ENCODE measurements at places on chromosomes 4 and X.

DNA sequence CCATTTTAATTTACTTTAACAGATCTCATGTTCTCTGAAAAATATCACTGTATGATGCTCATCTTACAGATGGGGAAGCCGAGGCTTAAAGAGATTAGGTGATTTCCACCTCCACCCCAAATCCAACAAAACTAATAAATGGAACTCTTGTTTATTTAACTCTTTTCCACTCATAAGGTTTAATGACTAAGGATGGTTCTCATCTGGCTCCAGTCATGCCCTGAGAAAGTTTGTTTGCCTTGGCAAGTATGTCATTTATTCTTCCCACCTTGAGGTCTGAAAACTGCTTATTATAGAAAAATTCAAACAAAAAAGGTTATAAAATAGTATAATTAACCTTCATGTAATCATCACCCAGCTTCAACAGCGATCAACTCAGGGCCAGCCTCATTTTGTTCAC, 56.3 kb downstream of the PPEF2 start:
- no peak for DNase-seq

DNA sequence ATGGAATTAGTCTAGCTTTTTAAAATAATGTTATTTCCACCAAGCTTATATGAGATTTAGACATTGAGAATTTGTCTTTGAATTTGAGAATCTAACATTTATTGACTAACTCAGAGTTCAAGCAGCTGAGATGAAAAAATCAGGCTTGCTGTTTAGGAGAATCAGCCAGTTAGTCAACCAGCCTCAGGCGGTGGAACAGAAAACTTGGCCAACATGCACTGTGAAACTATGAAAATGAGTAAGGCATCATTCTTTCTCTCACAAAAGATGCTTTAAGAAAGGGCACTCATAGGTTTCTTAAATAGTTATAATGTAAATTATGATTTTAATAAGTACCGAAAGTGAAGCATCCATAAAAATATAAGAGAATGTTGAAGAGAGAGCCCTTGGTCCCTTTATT, 84.2 kb downstream of the NFKB1 start:
- no peak for DNase-seq

DNA sequence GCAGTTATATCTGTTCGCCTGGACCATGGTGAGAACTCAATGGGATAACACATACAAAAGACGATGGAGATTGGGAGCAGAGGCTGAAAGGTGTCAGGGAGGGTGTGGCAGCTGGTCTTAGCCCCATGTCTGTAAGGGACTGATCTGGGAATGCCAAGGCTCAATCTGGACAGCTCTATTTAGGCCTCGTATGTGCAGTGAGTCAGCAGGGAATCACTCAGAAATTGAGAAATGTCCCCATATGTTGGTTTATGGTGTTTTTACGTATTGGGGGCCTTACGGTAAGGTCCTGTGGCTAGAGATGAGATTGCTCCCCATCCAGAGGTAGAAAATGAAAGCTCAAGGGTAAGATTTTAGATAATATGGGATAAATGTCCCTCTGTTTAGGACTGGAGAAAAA, 71.4 kb upstream of the TTC29 start:
- no peak for DNase-seq

- DNase-seq: no peak
Measured at GRCh38 chr4:36835246-36835645, 409.3 kb upstream of the NWD2 start.

GRCh38 chr4:76993787-76994641, 44.5 kb downstream of the SEPTIN11 start:
- DNase-seq: peak; percentile 55

DNA sequence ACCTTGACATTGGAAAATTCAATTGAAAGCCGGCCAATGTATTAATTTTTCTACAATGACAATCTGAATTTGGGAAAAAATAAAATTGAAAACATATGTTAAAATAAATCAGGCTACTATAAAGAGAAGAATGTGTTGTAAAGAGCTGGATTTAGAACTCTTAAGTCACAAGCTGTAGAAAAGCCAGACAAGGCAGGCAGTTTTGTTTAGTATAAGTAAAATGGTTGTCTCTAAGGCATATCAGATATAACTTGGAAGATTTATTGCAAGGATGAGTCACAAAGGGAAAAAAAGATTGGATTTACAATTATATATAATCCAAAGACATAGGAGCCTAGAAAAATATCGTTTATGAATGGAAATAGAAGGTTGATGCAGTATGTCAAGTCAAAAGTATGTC, 549.1 kb upstream of the EPHA5 start:
- no peak for DNase-seq

DNA sequence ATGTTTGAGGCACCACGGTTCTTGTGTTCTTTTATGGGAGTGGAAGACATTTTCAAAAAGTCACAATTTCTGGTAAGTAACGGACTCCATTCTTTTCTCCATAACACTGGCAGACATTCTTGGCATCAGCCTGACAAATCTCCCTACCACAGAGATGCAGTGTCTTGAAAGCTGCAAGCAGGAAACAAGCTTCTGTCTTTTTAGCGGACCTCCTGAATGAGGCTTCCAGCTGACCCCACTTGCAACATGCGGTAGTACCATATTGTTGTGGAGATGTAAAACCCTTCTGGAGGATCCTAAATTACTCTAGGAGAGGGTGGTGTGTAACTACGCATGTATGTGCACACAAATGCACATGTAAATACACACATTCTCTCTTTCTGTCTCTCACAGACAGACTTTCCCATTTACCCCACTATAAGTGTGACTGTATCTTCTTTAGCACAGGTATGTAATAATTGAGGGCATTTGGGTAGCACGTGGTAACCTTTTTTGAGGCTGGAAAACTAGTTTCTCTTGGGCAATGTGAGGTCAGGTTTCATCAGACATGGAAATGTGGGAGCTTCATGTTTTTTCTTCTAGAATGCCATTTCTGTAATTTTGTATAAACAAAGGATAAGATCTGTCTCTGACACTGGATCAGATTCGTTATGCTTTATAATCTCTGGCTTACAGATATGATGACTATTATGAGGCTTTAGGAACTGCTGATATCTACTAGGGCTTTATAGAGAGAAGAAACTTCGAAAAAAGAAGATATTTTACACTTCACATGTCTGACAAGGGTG, 130.1 kb downstream of the MGST2 start:
- DNase-seq: no peak

DNA sequence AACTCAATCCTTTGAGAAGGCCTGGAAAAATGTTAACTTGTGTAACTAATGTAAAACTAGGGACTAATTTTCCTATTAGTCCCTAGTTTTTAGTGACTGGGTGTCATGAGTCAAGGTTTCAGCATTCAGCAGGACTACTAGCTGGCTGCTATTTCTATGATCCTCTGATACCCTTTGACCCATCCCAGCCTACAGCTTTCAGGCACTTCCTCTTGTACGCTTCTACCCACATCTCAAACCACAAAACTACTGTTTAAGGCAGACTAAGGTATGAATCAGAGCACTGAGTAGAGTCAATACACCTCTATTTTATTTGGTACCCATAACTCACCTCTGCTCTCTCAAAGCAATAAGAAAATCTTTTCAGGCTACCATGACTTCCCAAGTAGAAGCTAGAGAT, 809.6 kb downstream of the PDHA2 start:
- DNase-seq: no peak

DNA sequence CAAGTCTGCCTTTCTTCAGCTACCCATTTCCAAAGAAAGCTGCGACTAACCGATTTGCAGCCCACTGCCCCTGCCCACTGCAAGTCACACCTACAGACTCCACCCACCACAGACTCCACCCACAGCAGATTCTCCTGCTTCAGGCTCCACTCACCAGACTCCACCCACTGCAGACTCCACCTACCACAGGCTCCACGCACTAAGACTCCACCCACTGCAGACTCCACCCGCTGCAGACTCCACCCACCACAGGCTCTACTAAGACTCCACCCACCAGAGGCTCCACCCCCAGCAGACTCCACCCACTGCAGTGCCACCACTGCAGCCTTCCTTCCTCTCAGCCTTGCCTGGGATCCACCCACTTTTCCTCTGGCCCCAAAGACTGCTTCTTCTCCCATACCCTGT, 41.3 kb downstream of the ABLIM2 start:
- DNase-seq: no peak

- DNase-seq: peak; percentile 14
Measured at GRCh38 chr4:165872461-165873297, at the start of gene TLL1. TLL1 (plus strand) TSS chr4:165873237; CDS start chr4:165873905, 668 bp downstream.

GRCh38 chr4:153112041-153112441, 92.2 kb upstream of the TRIM2 start:
- no peak for DNase-seq

DNA sequence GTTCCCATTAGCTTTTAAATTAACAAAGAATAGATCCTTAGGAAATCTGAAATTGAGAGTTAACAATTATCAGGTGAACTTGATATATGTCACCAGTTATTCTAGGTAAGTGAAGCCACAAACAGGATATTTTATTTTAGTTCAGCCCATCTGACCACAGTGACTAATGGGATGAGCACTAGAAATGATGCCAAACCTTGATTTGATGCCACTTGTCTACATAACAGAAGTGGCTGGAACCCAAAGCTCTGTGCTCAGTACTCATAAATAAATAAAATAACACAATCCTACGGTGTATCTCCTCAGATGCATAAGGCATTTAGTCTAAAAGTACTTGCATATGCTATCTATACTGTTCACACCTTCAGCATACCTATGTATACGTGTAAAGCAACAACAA, 12.2 kb downstream of the SLITRK4 start:
- DNase-seq: no peak

GRCh38 chrX:39065051-39065871, 264.0 kb downstream of the MID1IP1 start:
- DNase-seq: peak; percentile 96

DNA sequence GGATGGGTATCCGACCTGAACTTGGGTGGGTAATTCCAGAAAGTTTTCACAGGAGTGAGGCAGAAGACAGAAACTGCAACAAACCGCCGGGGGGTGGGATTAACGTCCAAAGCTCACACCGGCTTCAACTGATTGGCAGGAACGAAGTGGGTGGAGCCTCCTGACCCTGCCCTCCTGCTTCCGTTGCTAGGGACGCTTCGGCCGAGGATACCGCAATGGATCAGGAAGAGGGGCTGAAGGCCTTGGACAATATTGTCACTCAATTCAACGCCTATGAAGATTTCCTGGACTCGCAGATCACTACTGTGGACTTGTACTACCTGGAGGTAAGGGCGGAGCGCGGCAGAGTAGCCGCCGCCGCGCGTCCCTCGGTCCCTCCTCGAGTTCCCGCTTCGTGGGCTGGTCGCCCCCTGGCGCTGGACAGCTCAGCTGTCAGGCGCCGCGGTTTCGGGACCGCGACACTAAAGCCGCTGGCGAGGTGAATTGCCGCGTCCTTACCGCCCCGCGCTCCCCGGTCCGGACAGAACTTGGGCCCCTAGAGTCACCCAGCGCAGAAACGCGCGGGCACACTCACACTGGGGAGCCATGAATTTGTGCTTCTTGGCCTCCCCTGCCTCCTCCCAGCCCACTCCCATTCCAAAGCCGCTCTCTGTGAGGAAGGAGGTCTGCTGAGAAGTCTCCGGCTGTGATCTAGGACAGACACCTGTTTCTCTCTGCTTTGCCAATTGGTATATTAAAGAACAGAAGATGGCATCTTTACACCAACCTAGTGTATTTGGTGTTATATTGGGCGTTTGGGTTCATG, at the start of gene CFAP299:
CFAP299 (plus strand) TSS at position 177 of the 805 bp plus-strand sequence.
- DNase-seq: peak; percentile 64

DNA sequence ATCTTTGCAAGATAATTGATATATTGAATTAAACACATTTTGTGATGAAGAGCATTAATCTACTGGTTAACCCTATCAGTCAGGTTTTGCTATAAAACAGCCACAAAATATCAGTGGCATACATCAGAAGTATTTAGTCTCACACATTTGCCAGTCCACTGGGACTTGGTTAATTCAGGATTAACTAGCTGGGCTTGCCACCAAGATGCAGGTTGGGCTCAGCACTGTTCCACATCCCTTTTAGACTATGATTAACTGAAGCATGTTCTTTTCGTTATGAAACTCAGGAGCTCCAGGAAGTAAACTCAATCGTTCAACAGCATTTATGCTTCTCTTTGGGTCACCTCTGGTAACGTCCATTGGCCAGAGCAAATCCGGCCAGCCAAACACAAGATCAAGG, 538.1 kb upstream of the HS3ST1 start:
- DNase-seq: no peak

DNA sequence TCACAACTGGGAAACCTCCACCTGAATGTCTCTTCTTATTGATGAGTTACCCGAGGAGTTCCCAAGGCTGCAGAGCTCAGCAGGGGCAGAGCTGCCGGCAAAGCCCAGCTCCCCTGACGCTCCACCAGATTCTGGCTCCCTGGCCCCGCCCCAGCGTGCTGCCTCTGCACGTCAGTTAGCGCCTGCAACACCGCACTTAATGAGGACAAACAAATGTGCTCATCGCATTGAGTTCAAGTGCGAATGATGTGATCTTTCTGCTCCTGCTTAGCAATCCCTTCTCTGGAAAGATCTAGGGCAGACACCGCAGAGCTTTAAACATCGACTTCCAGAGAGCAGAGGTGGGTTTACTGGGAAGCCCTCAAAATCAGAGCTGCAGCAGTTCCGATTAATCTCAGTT, 55.5 kb upstream of the FBXW7 start:
- peak; percentile 33 for DNase-seq

- no peak for DNase-seq
Measured at GRCh38 chr4:159766241-159766640, 663.4 kb downstream of the RAPGEF2 start.

DNA sequence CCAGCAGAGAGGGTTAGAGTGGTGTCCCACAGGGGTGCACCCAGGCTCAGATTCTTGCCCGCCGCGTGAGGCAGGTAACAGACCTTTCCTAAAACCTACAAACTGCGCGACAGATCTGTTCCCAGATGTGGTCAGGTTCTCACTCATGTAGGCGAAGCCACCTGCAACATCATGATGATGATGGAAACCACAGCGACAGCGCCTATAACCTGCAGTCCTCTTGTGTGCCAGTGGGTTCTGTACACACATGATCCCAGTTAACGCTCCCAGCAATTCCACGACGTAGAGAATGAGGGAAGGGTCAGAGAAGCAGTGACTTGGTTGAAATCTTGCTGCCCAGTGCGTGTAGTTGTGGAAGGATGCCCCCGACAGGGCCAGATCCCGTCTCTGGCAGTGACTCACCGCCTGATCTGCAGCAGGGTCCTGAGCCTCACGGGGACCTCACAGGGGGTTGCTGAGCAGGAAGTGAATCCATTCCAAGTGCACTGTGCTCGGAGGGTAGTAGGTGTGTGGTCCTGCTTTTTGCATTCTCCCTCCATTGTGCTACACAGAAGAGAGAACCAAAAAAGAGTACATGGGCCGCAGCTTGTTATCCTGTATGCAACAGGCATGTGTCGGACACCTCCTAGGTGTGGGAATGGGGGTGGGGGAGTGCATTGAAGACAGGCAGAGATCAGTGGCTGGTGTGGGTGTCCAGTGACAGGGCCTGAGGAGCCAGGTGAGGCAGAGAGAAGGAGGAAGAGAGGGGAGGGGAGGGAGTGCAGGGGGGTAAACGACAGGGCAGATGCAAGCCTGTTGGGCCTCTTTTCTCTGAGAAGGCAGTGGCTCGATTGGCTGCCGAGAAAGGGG, 66.6 kb downstream of the MTMR1 start:
- no peak for DNase-seq

- no peak for DNase-seq
Measured at GRCh38 chr4:148986951-148987350, 544.7 kb upstream of the NR3C2 start.
